ENCODE measurements at places on chromosomes 5 and 9.

DNA sequence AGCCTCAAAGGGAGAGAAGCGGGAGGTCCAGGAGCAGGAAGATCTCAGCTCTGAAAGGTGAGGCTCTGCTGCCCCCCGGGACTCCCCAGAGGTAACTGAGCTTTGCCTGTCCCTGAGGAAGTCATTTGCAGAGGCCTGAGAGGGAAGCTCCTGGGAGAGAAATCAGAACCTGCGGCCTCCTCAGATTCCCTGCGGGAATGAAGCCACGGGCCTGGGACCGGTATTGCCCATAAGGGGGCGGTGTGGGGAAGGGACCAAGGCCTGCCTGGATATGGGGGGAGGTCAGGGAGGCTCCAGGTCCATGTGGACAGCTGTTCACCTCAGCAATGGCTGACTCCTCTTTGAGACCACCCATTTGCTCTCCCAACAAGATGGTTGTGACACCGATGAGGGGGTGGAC lies 1.3 kb downstream of the SPATA31E1 start:
- DNase-seq = no peak

DNA sequence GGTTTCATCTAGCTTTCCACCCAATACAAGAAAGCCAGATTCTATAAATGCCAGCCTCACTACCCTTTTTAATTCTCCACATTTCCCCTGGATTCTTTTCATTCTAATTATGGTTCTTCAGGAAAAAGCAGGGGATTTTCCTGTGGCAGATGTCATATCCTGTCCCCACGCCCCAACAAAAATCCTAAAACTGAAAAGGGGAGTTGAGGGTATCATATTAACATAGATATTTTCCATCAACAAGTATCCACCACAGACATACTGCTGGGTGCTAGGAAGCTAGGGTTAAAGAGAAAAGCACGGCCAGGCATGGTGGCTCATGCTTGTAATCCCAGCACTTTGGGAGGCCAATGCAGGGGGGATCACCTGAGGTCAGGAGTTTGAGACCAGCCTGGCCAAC lies 38.0 kb downstream of the CDK5RAP2 start:
- no peak for DNase-seq

DNA sequence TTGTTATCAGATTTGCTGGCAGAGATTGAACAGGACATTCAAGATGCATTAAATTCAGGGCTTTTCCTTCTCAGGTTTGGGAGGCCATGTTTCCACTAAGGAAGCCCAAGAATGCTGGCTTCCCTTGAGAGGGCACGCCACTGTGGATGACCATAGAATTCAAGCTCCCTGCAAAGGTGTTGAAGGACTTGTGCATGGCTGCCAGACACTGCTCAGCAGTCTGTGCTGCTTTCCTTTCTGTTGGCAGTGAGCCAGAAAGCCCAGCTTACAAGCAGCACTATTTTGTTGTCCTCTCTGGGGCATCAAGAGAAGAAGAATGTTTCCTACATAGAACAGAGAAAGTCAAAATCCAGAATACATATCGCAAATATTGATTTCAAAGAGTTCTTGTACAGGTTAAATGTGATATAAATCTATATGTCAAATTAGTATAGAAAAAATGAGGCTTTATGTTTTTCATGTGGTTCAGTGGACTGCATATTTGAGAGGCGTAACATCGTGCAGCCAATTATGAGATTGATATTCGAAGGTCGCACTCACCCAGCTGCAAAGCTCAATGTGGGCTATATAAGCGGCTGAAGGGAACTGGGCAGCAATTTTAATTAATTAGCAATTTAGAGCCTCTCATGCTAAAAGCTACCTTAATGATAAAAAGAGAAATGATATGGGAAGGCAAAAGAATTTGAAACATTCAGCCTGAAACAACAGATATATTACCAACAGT lies 103.1 kb upstream of the ISL1 start:
- DNase-seq = no peak

- DNase-seq = no peak
Measured at GRCh38 chr9:93303258-93303771, 119.4 kb downstream of the WNK2 start.

DNA sequence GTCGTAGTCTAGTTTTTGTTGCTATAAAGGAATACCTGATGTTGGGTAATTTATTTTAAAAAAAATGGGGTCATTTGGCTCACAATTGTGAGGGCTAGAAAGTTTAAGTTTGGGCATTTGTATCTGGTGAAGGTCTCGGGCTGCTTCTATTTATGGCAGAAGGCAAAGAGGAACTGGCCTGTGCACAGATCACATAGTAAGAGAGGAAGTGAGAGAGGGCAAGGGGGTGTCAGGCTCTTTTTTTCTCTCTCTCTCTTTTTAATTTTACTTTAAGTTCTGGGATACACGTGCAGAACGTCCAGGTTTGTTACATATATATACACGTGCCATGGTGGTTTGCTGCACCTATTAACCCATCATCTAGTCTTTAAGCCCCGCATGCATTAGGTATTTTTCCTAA lies 453.3 kb downstream of the DIRAS2 start:
- no peak for DNase-seq

DNA sequence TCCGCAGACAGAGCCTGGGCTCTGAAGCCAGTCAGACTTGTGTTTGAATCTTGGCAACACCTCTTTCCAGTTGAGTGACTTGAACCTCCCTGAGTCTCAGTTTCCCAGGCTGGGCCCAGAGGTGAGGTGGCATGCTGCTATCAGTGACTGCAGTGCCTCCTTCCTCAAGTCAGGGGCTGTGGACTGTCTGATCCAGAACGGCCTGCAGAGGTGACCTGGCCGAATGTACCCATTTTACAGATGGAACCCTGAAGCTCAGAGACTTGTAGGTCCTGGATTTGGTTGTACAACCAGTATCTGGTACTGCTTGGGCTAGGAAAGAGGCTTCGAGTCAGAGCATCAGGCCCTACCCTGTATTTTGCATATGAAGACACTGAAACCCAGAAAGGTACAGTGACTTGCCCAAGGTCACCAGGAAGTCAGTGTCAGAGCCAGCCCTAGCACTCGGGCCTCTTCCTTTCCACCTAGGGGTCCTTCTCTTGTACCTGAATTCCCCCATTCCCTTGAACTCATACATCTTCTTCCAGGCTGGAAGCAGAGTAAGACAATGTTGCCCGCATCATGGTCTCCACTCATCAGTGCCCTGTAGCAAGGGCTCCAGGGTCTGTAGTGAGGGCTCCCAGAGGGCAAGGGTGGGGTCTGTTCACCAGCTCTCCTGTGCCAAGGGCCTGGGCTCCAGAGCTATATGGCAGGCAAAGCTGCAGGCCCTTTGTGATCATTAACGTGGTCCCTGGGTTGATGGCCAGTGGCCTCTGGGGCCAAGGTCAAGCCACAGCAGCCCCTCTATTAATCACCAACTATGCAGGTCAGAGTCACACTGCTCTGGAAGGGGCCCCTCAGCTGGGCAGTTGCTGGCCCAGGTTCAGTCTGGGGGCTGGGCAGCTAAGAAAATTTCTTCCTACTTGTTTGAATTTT lies 28.5 kb downstream of the GSN start:
- DNase-seq = no peak

GRCh38 chr5:159059722-159060121 lies 40.0 kb downstream of the EBF1 start:
- no peak for DNase-seq

DNA sequence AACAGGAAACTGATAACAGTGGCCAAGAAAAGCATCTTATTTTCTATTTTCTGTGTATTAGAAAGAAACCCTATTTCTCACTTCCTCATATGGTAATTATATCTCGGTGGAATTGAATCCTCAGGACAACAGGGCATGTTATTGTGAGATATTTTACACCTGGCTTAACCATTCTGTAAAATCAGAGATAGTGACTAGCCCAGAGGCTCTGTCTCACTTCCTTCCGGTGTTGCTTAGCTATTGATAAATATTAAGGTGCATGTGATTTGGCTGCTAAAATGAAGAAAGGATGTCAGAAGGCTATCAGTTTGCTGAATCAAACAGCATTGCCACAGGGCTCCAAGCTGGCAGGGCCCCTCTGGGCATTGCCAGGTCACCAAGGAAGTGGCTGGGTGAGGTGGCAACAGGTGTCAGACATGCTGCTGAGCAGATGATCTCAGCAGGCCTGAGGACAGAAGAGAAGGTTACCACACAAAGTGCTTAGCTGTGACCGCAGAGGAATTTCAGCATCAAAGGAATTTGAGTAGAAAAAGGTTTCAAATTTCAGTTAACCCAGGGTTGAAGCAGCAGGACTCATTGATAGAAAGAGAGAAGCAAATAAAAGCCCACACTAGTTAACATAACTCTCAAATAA lies 330.7 kb downstream of the PDE4D start:
- DNase-seq = no peak

DNA sequence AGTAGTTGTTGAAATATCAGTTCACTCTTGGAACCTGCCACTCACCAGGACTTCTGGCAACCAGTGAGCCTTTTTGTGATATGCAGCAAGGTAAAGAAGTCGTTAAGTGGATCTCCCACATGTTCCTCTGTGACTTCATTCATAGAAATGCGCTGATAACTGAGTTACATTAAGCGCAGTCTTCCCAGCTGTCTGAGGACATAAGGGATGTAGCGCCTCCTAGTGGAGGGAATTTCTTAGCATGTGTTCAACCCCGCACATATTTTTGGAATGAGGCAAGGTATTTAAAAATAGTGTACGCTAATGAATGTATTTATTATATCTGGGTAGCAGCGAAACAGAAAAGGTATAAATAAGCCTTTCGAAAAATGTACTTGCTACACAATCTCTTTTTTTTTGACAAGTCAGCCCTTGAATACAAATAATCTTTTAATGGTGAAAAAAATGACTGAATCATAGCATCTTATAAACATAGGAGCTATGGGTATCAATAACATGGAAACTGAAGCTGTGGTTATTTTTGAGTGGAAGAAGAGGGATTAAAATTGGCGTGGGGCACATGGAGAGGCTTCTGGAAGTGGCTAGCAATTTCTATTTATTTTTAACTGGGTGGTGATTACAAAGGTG lies 38.0 kb downstream of the PALM2AKAP2 start:
- no peak for DNase-seq

GRCh38 chr5:17379100-17379951 lies 118.7 kb upstream of the TAF11L2 start:
- DNase-seq = no peak

GRCh38 chr5:59799668-59800346 lies 93.7 kb downstream of the PDE4D start:
- DNase-seq = no peak

- no peak for DNase-seq
Measured at GRCh38 chr9:70549926-70550325, 135.5 kb upstream of the KLF9 start.

DNA sequence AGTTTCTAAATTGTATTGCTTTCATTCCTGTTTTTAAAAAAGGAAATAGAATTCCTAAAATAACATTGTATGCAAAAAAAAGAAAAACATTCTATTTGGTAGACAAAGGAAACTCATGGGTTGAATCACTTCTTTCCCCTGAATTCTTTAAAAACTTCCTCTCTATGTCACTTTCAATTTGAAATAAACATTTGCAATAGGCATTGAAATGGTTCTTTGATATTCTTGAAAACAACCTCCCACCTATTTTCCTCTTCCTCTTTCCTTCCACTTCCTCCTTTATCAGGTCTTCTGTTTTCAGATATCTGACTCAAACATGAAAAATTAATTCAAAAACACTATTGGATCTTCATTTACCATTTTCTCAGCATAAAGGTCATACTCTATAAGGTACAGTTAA lies 442.0 kb upstream of the MEF2C start:
- no peak for DNase-seq

DNA sequence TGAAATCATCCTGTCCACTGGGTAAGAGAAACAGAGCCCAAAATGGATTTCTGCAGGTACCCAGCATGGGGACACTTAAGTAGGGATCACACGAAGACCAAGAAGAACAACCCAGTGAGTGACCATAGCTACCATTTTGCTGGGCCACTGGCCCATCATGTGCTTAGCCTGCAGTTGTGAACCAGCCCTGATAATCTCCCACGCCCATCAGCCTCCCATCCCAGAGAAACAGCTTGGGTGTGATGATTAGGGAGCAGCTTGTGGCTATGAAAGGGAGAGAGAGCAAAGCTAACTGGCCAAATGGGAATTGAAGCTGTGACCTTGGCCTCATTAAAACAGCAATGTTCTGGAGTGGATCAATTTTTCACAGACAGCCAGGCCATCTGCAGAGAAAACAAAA lies 138.5 kb downstream of the SLC24A2 start:
- no peak for DNase-seq

- DNase-seq = no peak
Measured at GRCh38 chr9:4689687-4690104, 10.3 kb downstream of the CDC37L1 start.

- no peak for DNase-seq
Measured at GRCh38 chr5:174386306-174386705, 338.1 kb upstream of the MSX2 start.
